ENCODE measurements at places on chromosomes 2 and 18.

DNA sequence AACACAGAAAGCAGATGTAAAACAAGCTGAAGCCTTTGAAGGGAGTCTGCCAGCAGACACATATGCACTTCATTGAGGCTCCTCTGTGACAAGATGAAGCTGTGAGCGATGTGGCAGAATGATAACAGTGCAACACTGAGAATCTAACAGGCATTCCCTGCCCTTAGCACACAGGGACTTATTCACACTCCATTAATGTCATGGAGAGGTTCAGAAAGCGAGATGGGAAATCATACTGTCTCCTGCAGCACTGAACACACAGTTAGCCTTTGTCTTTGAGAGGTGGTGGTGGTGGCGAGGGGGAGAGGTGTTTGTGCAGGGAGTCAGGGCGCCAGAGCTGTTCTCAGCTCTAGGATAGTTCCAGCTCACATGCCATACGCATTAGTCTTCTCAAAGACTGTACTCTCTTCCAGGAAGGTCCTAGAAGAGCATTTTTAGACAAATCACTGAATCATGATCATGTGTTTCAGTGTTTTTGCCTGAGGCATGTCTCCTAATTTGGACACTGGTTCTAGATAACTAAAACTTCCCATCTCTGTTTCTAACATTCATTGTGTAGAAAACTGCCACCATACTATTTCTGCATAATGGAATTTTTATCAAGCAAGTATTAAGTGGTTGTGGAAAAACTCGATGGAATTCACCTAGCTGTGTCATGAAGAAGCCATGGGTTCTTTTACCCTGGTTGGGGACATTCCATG is 93.5 kb upstream of the ITGB6 start:
- peak; percentile 90 for DNase-seq

DNA sequence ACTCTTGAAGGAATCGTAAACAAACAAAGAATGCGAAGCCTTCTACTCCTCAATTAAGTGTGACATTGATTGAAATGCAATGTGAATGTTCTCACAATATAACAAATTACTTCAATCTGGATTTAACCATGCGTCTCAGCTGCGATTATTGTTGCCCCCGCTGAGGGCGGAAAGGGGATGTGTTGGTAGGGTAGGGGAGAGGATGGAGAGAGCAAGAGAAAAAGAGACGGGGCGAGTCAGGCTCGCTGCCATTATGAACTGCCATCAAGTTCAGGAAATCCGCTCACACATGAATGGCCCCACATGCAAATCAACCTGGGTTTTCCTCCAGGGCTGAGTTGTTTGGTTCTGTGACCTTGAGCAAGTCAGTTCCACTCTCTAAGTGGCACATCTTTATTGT is 129.8 kb downstream of the PXDN start:
- no peak for DNase-seq

GRCh38 chr2:238431456-238431855 is 4.7 kb downstream of the ASB1 start:
- no peak for DNase-seq

DNA sequence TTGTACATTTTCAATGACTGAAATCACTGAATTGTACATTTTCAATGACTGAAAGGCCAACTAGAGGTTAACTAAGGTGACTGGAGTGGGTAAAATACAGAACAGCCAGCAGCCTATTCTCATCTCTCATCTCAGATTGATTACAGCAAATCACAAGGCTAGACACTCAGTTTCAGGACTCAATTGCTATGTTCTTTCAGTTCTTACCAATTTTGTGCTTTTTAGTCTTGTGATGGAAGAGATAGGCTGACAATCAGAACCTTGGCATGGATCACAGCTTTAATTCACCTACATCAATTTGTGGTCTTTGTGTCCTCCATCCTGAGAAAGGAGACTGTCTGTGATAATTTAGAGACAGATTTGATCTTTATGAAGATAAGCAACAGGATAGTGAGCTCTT is 124.7 kb downstream of the GULP1 start:
- DNase-seq: no peak

GRCh38 chr2:163919717-163920116 is 183.9 kb upstream of the FIGN start:
- no peak for DNase-seq

All from bronchial epithelial cell (primary cell).